ENCODE measurements at places on chromosomes 5 and 9. TPM values are rescaled to one million over a fixed set of nuclear protein-coding genes. Genes with fewer than 3 reads are reported as not detected.

DNA sequence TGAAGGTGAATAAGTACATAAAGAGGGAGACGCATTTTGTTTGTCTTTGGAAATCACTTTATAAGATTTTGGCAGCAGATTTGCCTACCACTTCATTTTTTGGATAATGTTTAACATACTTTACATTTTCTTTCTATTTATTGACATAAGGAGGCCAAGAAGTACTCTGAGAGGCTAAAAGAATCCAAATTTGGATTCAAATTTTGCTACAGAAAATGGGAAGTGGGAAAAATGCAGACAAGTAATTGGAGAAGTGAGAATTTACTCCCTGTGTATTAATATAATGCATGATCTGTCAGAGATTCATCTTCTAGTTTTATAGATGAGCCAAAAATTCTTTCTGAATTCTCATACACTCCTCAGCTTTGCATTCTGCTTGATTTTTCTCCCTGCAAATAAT lies 411.2 kb upstream of the CTNND2 start:
- H3K4me1 ChIP-seq: no peaks in the 10 kb centered on the region
- no peak overlapping the region for H3K4me3 ChIP-seq
- no peak for DNase-seq

- H3K4me3 ChIP-seq: no peak overlapping the region
- no peak overlapping the region for H3K27ac ChIP-seq
- no peaks in the 10 kb centered on the region for H3K27me3 ChIP-seq
- DNase-seq: peak; percentile 12
Observed at GRCh38 chr5:173187054-173187743, 42.9 kb downstream of the BNIP1 start.

DNA sequence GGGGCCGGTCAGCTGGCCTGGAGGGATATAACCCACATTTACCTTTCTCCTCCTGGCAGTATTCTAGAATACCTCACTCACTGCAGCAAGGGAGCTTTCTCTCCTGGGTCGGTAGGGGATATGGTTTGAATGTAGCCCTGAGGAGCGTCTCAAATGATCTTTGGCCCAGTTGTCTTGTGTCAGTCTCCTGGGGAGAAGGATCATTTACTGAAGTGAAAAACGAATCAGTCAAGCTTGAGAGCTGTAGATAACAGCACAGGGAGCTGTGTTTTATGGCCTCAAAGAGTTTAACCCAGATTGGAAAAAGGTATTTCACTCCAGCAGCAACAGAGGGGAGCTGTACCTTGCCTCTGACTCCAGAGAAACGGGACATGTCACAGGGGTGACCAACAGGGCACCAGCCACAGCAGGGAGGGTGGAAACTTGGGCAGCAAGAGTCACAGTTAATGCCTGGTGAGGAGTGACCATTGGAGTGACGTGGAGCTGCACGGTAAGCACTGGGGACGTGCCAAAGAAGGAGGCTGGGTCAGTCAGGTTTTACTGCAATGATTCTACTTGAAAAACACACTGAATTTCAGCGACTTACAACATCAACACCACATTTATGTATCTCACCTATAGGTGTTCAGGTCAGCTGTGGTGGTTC lies 29.8 kb upstream of the ZFR start:
- DNase-seq: no peak
- no peak overlapping the region for H3K27ac ChIP-seq
- no peaks in the 10 kb centered on the region for H3K4me1 ChIP-seq
- H3K36me3 ChIP-seq: no peaks in the 10 kb centered on the region
- H3K4me3 ChIP-seq: no peak overlapping the region

The TMEM203 gene
- total RNA-seq: 45.0 TPM

GRCh38 chr9:86077276-86077675 lies 22.1 kb downstream of the GOLM1 start:
- H3K27me3 ChIP-seq: no peaks in the 10 kb centered on the region
- DNase-seq: no peak

DNA sequence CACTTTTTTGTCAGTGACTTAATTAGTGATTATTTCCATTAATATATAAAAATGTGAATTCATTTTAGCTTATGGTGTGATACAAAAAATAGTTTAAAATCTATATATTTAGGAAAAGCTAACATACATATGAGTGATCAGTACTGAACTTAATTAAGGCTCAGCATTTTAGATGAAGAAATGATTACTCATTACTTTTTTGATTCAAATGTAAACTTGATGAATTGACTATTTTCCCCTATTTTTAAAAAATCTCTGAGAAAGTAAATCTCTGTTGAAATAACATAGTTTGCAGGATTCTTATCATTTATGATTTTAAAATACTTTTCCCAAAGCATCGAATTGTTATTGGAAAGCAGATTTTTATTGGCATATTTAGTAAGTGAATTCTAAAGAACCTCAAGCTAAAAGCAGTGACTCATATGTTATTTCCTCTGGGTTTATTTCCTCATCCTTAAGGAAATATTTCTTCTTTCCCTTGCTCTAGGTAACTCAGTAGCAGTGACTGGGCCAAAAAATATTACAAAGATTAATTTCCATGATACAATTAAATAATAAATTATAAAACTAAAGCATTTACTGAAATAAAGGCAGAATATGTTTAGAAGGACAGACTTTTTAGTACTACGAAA lies 290.6 kb downstream of the FER start:
- no peak overlapping the region for H3K4me3 ChIP-seq
- no peak for DNase-seq
- H3K27ac ChIP-seq: no peak overlapping the region
- H3K36me3 ChIP-seq: no peaks in the 10 kb centered on the region
- H3K4me1 ChIP-seq: 0 out of 2 replicates have a peak, but pooled peaks cover 4% of the 10 kb centered on the region
- no peaks in the 10 kb centered on the region for H3K27me3 ChIP-seq

GRCh38 chr5:64680289-64680688 lies 10.0 kb upstream of the SHISAL2B start:
- DNase-seq: no peak
- no peaks in the 10 kb centered on the region for H3K4me1 ChIP-seq
- H3K27me3 ChIP-seq: no peaks in the 10 kb centered on the region
- no peaks in the 10 kb centered on the region for H3K36me3 ChIP-seq

DNA sequence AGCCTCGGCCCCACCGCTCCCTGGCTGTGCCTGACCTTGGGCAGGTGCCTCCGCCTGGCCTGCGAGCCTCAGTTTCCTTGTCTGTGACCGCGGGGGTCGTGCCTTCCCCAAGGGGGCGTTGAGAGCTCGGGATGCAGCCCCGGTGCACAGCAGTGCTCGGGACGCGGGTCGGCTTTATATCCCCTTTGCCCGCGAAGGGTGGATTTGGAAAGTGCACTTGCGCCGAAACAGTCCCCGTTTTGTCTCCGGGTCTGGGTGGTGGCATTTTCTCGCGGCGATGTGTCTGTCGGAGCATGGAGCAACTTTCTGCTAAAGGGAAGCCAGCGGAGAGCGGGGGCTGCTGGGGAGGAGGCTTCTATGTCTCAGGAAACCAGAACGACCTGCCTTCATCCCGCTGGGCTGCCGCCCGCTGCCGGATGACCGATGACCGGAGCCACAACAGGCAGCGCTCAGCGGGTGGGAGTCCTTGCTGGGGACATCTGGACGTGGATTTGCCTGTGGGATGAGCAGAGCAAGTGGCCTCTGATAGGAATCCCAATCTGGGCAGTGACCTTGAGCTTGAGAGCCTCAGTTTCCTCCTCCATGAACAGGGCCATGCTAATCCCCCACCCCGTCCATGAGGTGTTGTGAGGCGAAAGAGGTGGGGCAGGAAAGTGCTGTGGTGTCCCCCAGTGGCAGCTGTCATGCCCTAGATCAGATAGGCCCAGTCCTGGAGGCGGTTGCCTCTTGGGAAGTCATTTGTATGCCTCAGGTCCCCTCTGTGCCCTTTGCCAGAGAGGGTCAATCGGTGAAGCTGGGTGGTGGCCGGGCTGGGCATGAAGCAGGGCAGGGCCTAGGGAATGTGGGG lies 651 bp downstream of the HRH2 start:
- no peak overlapping the region for H3K4me3 ChIP-seq
- no peaks in the 10 kb centered on the region for H3K27me3 ChIP-seq
- H3K27ac ChIP-seq: no peak overlapping the region
- no peaks in the 10 kb centered on the region for H3K4me1 ChIP-seq
- no peak for DNase-seq

The BARHL1 gene
- not detected for total RNA-seq

DNA sequence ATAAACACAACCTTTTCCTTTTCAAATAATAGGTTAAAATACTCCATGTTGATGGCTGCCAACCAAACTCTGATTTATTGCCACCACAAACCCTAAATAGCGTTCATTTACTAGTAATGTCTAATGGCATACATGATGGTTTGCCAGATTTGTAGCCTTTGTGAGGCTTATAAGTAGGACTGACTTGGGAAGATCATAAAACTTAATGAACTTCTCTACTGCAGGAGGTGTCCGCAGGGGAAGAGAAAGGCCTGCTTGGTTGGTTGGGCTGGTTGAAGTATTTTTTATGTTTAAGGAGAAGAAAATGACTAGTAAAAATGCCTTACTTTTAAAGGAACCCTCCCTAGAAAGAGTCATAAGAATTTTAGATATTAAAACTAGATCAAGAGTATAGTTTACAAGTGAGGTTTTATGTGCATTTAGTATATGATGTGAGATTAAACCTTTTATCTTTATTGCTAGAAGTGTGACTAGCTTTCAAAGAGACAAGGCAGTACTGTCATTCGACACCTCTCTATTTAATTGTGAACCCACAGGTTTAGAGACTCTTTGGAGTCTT lies 5.0 kb downstream of the PBX3 start:
- no peak overlapping the region for H3K4me3 ChIP-seq
- peaks cover 7% of the 10 kb centered on the region for H3K4me1 ChIP-seq
- no peaks in the 10 kb centered on the region for H3K27me3 ChIP-seq
- H3K36me3 ChIP-seq: no peaks in the 10 kb centered on the region
- no peak overlapping the region for H3K27ac ChIP-seq
- no peak for DNase-seq

- H3K4me1 ChIP-seq: no peaks in the 10 kb centered on the region
- H3K36me3 ChIP-seq: no peaks in the 10 kb centered on the region
- no peak overlapping the region for H3K27ac ChIP-seq
- H3K27me3 ChIP-seq: no peaks in the 10 kb centered on the region
Observed at GRCh38 chr9:90926936-90927335, 125.3 kb downstream of the SYK start.

The CNOT8 gene
- total RNA-seq: 45.0 TPM

Measured in HCT116 (cell line).